ENCODE measurements at places on chromosomes 3 and 15.
A peak's percentile ranks its signal among the peaks of the same experiment; 100 is the strongest.

DNA sequence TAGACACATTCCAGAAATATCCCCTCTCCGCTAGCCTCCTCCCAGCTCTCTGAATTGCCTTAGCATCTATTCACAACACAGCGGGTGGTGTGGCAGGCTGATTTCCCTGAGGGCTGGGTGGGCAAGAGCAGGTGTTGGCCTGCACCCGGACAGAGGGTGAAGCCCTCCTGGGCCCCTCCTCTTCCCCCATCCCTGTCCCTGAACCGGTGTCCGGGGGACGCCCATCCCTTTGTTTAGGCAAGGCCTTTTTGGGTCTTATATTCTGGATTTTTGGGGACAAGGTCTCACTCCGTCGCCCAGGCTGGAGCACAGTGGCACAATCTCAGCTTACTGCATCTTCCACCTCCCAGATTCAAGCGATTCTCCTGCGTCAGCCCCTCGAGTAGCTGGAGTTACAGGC is 55.2 kb upstream of the KLHL25 start:
- no peak for DNase-seq

DNA sequence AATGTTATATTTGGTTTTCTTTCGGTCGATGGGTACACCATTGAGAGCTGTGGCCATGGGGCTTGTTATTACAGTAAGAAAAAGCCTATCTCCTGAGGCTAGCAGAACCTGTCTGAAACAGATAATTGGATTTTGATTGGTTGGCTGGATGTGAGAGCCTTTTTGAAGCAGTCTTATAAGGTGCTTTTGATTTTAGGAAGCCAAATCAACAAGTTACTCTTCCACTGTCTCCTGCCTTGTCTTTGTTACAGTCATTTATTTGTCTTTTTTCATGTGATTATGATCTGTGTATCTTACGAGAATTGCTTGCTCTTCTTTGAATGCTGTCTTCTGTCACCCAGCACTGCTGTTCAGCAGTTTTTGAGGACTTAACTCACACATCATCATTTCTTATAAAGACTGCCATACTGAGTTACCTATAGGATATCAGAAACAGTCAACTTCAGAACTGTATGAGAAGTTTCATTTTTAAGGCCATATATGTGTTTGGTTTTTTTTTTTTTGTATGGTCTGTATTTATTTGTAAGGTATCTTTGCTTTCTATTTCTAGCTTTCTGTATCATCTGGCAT is 51.1 kb downstream of the MEF2A start:
- DNase-seq: no peak

DNA sequence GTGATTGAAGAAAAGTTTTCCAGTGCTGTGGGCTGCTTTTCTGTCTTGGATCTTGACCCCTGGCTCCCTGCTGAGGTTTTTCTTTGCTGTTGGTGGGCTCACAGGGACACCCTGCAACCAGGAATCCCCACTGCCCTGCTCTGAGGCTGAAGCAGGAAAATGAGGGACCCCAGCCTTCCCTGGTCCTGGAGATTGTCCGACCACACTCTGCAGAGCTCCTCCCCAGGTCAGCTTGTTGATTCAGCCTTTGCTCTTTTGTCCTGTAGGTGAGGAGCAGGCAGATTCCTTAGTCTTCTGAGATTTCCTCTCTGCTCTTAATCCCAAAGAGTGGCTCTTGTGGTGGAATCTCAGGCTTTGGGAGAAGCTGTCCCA is 194.5 kb downstream of the RPLP1 start:
- peak; percentile 57 for DNase-seq

DNA sequence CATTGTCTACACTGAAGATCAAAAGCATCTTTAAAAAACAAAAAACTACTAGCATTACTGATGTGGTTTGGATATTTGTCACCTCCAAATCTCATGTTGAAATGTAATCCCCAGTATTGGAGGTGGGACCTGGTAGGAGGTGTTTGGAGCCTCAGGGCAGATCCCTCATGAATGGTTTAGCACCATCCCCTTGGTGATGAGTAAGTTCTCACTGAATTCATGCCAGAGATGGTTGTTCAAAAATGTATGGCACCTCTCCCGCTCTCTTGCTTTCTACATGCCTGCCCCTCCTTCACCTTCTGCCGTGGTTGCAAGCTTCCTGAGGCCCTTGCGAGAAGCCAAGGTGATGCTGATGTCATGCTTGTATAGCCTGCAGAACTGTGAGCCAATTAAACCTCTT is 136.6 kb upstream of the FHIT start:
- DNase-seq: no peak

DNA sequence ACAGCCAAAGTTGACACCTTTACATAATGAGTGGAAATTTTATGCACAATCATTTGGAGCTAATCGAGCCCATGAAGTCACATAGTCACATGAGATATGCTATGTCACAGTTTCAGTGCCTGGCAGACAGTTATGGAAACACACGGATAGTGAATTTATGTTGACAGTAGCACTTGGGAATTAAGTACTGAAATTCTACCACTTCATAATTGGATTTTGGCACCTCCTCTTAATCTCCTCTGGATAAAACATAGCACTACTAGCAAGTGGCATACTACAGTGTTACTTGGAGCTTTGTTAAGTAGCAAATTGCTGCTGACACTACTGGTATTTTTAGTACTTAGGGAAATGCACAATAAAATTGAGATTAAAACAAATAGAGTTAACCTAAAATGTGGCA is 1679.4 kb downstream of the OTOL1 start:
- no peak for DNase-seq

DNA sequence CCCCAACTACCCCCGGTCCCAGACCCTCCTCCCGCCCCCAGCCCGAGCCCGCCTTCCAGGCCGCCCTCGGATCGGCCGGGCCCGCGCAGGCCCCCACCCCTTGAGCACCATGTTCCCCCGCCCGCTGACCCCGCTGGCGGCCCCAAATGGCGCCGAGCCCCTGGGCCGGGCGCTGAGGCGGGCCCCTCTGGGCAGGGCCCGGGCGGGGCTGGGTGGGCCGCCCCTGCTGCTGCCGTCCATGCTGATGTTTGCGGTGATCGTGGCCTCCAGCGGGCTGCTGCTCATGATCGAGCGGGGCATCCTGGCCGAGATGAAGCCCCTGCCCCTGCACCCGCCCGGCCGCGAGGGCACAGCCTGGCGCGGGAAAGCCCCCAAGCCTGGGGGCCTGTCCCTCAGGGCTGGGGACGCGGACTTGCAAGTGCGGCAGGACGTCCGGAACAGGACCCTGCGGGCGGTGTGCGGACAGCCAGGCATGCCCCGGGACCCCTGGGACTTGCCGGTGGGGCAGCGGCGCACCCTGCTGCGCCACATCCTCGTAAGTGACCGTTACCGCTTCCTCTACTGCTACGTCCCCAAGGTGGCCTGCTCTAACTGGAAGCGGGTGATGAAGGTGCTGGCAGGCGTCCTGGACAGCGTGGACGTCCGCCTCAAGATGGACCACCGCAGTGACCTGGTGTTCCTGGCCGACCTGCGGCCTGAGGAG is 472 bp downstream of the CHST14 start:
- DNase-seq: no peak

DNA sequence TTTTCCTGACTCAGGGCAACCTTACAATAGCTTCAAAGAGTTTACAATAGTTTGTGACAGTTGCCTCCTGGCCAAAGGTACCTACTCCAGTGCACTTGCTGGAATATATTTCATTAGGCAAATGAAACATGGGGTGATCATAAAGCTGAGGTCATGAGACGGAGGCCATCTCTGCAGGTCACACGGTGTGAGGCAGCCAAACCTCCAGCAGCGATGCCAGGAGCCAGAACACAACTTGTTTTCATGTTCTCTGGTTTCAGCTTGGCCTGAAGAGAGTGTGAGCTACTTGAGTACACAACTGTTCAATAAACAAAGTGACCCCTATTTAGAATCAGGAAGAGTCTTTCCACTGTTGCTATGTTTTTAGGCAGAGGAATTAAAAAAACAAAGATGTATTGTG is 42.7 kb upstream of the PYGO1 start:
- DNase-seq: no peak

GRCh38 chr15:51731549-51732267 is 5.7 kb downstream of the LYSMD2 start:
- no peak for DNase-seq

DNA sequence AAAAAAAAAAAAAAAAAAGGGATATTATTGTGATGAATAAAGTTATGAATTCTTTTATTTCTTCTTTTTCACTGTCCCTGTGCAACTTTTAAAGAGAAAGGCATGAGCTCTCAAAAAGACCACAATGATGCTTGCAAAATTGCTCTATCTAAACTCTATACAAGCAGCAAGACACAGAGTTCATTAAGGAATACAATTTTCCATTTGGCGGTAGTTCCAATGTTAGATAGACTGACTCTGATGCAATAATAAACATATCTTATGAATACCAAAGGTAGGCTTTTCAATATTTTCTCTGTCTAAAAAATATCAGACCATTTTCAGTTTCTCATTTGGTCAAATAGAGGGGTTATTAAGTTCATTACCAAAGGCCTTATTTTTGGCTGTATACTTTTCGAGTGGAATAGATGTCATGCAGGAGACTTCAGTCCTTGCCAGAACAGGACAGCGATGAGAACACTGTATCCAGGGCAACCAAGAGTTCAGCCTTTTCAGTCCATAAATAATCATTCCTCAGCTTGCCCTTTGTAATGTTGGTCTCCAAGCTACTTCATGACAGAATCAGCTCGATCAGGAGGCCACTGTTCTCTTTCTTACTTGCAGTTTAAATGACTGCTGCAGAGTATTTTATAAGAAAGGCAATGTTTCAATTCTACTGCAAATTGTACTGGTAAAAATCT is 162.9 kb upstream of the FAM3D start:
- no peak for DNase-seq

DNA sequence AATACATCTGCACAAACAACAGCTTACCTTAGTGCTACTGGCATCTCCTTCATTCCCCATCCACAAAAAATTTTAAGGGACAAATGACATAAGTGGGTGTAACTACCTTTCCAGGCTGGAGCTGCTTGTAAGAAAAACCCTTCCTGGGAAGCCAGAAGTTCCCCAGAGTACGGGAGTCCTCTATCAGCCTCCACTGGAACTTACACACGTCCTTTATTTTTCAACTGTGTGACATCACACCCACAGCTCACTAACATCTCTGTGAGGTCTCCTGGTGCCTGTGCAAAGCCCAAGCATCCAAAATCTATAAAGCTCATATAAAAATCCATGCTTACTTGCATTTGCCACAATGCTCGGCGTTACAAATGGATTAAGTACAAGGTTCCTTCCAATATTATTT is 27.6 kb downstream of the LRIG1 start:
- DNase-seq: no peak

- no peak for DNase-seq
Measured at GRCh38 chr3:195583831-195584542, at the start of gene APOD. TSS of gene APOD (minus strand) at chr3:195583940. CDS start at chr3:195579461, 4,479 bp downstream.

GRCh38 chr3:158313338-158313927 is 203.5 kb downstream of the RSRC1 start:
- DNase-seq: no peak

- no peak for DNase-seq
Measured at GRCh38 chr15:70149667-70150404, 52.1 kb upstream of the TLE3 start.

DNA sequence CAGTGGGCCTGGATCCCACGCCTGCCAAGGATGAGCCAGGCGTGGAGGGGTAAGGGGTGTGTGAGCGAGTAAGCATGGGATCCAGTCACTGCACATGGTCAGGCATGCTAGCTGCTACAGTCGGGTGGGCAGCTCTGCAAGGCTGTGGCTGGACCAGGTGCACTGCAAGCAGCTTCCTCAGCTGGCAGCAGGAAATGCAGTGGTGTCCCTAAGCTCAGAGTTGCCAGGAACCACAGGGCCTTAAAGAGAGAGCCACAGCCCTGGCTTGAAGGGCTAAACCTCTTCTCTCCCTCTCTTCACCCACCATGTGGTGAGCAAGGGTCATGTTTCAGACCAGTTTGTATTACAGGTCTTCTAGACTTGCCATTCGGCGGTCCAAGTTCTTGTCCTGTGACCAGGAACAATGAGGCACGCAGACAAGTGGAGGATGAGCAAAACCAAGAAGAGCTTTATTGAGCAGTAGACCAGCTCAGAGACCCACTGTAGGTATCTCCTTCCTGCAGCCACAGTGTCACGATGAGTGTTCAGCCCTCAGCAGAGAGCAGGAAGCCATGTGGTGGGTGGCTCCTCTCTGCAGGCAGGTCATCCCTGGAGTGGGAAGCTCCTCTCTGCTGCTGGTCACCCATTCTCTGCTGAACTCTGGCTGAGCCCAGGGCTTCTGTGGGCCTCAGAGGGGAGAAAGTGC is 511.9 kb downstream of the PYDC2 start:
- DNase-seq: no peak
